Esophagus mucosa (tissue), 1 donor: ENCODE measurements at places on chromosomes 13 and 19. TPM values are rescaled to one million over a fixed set of nuclear protein-coding genes. Genes with fewer than 3 reads are reported as not detected.

- ATAC-seq = no peak
Measured at GRCh38 chr13:47310401-47310800, 413.5 kb upstream of the HTR2A start.

DNA sequence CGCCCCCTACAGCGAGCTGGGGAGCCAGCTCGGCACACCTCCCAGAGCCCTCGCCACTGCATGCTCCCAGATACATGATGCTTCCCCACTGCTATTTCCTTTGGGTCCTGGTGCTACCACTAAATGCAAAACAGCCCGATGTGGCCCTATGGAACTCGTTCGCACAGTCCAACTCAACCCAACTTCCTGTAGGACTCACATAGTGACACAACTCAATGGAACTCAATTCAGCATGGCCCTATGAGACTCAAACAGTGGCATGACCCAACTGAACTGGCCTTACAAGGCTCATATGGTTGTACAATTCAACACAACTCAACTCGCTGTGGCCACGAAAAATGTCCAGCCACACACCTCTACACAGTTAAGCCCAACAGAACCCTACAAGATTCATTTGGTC is 3.5 kb downstream of the KCNA7 start:
- ATAC-seq = no peak

DNA sequence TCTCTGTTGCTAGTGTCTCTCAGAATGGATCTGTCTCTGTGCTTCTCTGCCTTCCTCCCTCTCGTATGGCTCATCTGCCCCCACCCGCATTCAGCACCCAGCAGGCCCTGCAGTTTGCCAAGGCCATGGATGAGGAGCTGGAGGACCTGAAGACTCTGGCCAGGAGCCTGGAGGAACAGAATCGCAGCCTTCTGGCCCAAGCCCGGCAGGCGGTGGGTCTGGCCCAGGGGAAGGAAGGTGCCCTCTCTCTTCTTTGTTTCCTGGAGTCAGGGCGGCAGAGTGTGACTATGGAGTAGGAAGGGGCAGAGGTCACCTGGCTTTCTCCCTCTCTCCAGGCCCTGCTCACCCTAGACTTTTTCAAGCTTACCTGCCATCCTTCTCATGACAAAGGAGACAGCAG is 10.9 kb downstream of the KASH5 start:
- ATAC-seq = no peak

- ATAC-seq = no peak
Measured at GRCh38 chr13:110001670-110002275, 215.4 kb upstream of the IRS2 start.

DNA sequence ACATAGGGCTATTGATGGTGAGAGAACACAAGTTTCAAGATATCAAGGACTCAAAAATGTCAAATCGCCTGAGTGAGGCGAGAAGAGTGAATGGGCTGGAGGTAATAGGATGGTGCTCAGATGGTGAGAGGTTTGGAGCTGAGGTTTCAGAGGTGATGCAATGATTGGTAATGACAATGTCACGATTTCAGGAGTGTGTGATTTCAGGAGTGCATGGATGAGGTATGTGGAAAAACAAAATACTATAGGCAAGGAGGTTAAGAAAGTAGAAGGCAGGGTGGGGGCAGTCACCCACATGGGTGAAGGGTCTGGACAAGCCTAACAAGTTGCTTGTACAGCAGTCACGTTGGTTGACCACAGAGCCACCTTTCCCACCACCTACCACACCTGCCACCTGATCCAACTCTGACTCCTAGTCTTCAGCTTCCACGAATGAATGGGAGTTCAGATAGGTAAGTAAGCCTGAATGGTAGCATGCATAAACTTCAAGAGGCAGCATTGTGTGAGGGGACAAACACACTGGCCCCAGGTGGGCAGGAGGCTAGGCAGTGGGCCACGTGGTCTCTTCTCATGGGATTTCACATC is 71.5 kb downstream of the RUBCNL start:
- no peak for ATAC-seq

DNA sequence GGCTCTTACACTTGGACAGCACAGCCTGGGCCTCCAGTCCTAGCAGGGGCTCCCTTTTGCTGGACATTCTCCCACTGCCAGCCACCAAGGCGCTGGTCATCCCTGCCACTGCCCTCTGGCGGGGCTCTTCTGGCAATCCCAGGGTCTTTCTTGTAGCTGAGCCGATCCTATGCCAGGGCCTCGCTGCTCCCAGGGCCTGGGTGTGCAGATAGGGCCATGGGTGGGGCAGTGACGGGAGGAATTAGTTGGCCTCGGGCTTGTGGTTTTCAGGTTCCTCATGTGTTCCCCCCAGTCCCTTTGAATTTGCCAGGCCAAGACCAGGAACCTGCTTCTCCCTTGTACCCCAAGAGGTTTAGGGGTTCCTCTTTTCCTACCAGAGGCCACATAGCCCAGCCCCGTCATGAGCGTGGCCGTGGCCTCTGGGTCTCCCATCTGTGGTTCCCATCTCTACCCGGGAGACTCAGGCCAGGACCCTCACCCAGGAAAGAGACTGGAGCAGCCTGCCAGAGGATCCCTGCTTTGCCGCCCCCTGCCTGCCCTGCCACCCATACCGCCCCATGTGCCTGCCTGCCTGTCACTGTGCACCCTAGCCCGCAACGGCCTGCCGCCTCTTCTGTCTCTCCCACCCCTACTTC is 26.2 kb downstream of the TMED1 start:
- peak; percentile 5 for ATAC-seq

DNA sequence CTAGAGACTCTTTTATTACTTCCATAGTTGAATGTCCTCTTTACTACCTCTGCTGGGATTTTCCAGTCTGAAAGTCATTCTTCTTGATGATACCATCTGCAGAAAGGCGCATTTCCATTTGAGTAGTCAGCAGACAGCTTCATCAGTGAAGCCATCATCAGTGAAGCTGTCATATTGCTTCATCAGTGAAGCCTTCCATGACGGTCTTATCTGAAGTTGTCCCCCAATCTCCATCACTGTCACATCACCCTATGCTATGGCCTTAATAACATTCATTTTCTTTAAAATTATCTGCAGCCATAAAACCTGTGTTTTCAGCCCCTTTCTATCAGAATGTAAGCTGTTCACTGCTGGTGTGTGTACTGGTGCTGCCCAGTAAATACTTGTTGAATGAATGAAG is 151.6 kb downstream of the B3GLCT start:
- ATAC-seq = no peak

DNA sequence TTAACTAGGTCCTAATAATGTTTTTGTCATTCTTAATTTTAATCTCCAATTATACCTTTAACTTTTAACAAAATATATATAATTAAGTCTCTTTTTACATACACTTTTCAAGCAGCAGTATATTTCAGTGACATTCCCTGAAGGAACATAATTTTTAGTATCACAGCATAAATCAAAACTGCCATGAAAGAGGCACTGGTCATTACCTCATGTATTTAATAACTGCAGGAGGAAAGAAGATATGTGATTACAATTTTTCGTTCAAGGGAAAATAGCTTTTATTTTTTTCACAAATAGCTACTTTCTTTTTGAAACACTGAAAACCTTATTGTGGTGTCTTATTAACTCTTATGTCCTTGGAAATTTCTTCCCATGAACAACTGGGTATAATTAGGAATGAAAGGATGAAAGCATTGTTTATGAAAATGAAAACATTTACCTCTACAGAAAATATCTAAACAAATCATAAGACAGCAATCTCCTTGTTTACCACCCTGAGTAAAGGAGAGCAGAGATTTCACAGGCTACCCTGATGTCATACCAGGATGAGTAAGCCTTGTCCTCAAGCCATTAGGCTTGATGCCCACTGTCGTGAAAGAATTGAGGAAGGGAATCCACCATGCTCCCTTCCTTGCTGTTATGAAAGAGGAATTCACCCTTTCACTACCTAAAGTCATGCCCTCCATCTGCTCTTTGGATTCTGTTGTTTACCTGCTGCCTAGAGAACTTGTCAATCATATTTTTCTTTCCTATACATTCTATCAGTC is 877.2 kb upstream of the PCDH20 start:
- ATAC-seq = no peak

DNA sequence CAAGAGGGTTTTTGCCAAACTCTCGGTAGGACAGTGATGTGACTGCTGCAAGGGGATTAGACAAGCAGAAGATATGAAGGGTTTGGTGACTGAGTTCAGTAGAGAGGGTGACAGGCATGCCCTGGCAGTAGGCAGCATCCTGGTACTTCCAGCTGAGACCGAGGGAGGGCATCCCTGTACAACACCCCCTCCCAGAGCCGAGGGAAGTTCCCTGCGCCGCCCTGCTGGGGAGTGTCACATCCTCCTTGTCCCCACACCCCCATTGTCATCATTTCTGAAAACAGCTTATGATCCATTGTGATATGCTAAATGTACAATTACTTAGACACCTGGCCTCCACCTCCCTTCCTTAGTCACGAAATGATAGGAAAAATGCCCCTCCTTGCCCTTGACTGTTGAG is 14.6 kb downstream of the ZNF544 start:
- no peak for ATAC-seq

Gene KLK3
- not detected for total RNA-seq

Gene TMEM143
- total RNA-seq = 5.5 TPM

Gene CD37
- 3.5 TPM for total RNA-seq
